Sciatic nerve (tissue), 2 donors: ENCODE measurements at places on chromosomes 6 and 20. TPM values are rescaled to one million over a fixed set of nuclear protein-coding genes. Genes with fewer than 3 reads are reported as not detected.

HMGCLL1 gene
- 3.8 TPM for total RNA-seq

SIRPB2 gene
- 8.2 TPM for total RNA-seq

CALHM4 gene
- not detected for total RNA-seq

MOG gene
- total RNA-seq: not detected

ELOVL2 gene
- 2.9 TPM for total RNA-seq

CLPSL2 gene
- not detected for total RNA-seq

TSPO2 gene
- 0.53 TPM for total RNA-seq

DEFB127 gene
- total RNA-seq: not detected

KIF13A gene
- total RNA-seq: 72.8 TPM

CFAP206 gene
- 0.40 TPM for total RNA-seq

GPR6 gene
- total RNA-seq: not detected

MUC21 gene
- total RNA-seq: 0.18 TPM

MYCT1 gene
- 20.6 TPM for total RNA-seq

SSTR4 gene
- total RNA-seq: not detected

MLN gene
- not detected for total RNA-seq

KCNK15 gene
- 3.2 TPM for total RNA-seq

C6orf118 gene
- total RNA-seq: not detected

PPP1R3G gene
- 1.7 TPM for total RNA-seq

C20orf204 gene
- 2.1 TPM for total RNA-seq

FAM217A gene
- total RNA-seq: not detected

PSORS1C2 gene
- total RNA-seq: not detected

ADISSP gene
- total RNA-seq: 25.7 TPM

NUP153 gene
- total RNA-seq: 41.0 TPM
